ENCODE measurements at places on chromosomes 1 and 21.
A peak's percentile ranks its signal among the peaks of the same experiment; 100 is the strongest.

- DNase-seq: no peak
These were observed 12.9 kb upstream of the BCL10 start for GRCh38 chr1:85289207-85289847.

- no peak for DNase-seq
These were observed 88.4 kb upstream of the COL6A1 start for GRCh38 chr21:45892916-45893739.

DNA sequence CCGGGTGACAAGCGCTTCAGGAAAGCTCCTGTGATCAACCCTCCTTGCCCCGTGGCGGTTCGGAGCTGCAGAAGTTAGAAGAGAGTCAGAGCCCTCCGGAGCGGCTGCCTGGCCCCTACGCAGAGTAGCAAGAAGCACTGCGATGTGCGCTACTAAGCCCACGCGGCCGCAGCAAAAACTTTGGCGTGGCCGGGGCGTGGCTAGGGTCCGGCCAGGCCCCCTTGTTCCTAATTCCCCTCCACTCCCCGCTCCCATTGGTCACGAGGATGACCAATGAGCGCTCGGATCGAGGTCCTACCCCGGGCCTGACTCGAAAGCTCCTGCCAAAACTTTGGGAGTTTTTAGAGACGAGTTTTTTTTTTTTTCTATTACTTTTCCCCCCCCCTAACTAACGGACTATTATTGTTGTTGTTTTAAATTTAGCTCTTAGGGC, at the start of gene HLX:
Gene HLX, plus strand, starts transcription at position 368 of the 433 bp plus-strand sequence. CDS start 415 bp downstream, outside the sequence.
- DNase-seq: peak; percentile 14

DNA sequence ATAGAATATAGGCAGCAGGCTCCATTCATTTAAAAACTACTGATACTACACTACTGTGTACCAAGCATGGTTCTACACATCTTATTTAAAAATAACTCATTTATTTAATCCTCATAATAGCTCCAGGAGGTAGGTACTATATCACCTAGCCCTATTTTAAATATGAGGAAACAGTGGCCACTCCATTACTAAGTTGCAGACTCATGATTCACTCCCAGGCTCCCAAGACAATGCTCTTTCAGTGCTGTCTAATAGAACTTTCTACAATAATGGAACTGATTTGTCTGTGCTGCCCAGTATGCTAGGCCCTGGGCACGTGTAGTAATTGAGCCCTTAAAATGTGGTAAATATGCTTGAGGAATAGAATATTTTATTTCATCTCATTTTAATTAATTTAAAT, 357.1 kb downstream of the LTN1 start:
- no peak for DNase-seq

- no peak for DNase-seq
These were observed 66.4 kb upstream of the KLHDC7A start for GRCh38 chr1:18414321-18414720.

DNA sequence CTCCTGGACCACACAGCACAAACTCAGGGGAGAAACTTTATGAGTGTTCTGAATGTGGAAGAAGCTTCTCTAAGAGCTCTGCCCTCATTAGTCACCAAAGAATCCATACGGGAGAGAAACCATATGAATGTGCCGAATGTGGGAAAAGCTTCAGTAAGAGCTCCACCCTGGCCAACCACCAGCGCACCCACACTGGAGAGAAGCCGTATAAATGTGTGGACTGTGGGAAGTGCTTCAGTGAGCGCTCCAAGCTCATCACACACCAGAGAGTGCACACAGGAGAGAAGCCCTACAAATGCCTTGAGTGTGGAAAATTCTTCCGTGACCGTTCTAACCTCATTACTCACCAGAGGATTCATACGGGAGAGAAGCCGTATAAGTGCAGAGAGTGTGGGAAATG, 22.5 kb downstream of the ZSCAN20 start:
- DNase-seq: no peak

GRCh38 chr1:244050835-244051444, at the start of gene ZBTB18:
Gene ZBTB18, plus strand, starts transcription at chr1:244051283. Its CDS starts 149 bp downstream, at chr1:244051432.
- DNase-seq: no peak

- no peak for DNase-seq
These were observed 554.2 kb downstream of the NUF2 start for GRCh38 chr1:163875927-163876320.

DNA sequence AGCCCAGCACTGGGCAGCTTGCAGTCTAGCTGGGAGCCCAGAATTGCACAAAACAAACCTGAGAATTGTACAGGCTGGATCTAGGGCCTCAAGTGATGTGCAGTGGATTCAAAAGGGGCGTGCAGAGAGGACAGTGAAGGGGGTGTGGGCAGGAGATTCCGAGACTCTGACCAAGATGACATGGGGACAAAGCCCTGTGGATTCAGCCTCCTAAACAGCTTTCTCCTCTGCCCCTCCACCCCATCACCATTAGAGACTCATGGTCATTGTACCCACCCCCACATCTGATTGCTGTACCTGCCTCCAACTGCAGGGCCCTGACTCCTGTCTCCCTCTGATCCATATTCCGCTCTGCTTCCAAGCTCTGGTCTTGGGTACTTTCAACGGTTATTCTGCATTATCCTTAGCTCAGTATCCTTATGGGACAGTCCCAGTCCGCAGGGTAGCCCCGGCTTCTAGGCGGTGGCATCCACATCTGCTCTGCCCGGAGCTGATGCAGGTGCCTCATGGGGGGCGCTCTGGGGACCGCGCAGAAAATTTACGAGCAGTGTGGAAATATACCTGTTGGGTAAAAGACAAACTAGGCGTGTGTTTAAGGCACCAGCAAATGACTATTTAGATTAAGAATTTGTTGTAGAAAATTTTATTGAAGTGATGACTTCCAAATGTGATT, 1.7 kb upstream of the BMP8A start:
- no peak for DNase-seq
